ENCODE measurements at places on chromosomes 2 and 18. TPM values are rescaled to one million over a fixed set of nuclear protein-coding genes. Genes with fewer than 3 reads are reported as not detected.

DNA sequence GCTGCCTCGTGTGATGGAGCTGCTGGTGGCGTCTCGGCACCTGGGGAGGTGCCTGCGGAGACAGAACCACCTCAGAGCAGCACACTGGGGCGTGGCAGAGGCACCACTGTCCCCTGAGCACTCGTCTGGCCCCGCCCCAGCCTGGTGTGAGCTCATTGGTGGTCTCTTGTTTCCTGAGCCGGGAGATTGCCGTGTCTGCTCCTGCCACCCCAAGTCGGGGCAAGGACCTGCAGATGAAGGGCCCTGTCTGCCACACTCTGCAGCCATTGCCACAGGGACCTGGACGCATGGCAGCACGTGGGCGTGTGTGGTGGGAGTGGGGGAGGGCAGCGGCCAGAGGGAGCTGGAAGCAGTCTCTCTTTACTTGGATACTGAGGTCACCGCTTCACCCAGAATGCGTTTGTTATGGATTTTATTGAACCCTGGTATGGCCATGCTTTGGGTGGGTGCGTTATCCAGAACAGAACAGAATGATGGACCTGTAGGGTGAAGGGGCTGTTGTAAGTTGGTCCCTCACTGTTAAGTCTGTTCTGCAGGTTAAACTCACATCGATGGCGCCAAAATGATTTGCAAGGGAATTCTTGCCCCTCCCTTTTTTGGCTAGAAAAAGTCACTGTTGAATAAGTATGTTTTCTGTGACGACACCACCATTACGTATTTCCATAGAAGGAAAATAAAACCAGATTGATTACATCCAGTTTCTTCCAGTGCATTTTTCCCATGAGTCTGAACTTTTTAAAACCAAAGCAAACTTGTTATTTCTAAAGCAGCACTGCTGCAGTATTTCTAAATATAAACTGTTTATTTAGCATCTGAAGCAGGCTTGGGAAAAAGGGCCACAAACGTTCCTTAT is 92.0 kb downstream of the USP40 start:
- peaks cover 7% of the 10 kb centered on the region for H3K36me3 ChIP-seq
- H3K27ac ChIP-seq = no peak overlapping the region
- peaks cover 1% of the 10 kb centered on the region for H3K27me3 ChIP-seq
- H3K4me1 ChIP-seq = no peaks in the 10 kb centered on the region
- H3K4me3 ChIP-seq = no peak overlapping the region

GRCh38 chr2:46634905-46635304 is 155.5 kb downstream of the TMEM247 start:
- no peaks in the 10 kb centered on the region for H3K4me1 ChIP-seq
- H3K27me3 ChIP-seq = no peaks in the 10 kb centered on the region
- no peak overlapping the region for H3K4me3 ChIP-seq
- DNase-seq = no peak
- no peak overlapping the region for H3K27ac ChIP-seq

- H3K27ac ChIP-seq = no peak overlapping the region
- no peak for DNase-seq
- H3K4me1 ChIP-seq = no peaks in the 10 kb centered on the region
- H3K27me3 ChIP-seq = peaks cover 6% of the 10 kb centered on the region
- H3K36me3 ChIP-seq = peaks cover 42% of the 10 kb centered on the region
These were observed 17.5 kb upstream of the CEP192 start for GRCh38 chr18:12973562-12974213.

DNA sequence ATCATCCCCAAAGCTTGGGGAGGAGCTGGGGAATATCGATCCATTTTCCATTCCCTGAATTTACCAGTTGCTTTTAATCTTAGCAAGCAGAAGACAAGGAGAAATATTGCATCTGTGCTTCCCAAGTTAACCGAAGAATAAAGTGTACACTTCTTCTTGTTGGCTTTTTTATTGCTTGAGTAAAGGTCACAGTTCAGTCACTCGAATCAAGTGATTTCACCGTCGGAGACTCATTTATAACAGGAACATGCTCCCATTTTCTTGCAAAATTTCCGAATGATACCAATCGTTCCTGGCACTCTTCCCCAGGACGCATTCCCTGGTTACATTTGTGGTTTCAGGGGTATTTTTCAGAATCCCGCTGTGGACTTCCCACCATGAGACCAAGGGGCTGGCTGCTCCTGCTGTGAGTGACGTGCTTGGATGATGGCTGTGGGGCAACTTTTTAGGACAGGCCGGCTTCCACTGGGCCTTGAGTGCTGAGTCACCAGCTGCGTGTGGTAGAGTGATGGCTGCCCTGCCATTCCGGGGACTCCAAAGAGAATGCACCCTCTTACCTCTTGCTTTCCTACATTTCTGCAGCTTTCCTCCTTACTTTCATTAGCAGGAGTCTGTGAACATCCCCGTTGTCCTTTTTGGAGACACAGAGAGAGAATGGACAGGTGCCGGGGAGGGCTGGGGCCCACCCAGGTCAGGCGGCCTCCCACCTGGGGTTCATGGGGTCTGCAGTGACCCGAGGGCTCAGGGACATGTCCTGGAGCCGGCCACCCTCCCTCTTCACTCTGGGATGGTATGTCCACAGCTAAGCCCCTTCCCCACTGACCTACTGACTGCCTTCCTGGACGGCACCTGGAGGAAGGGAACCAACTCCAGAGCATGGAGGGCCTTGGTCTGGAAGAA is 60.7 kb upstream of the HDAC4 start:
- no peak for DNase-seq
- no peaks in the 10 kb centered on the region for H3K4me1 ChIP-seq
- H3K36me3 ChIP-seq = no peaks in the 10 kb centered on the region
- no peak overlapping the region for H3K4me3 ChIP-seq
- peaks cover 7% of the 10 kb centered on the region for H3K27me3 ChIP-seq

- H3K27me3 ChIP-seq = peaks cover 9% of the 10 kb centered on the region
- H3K27ac ChIP-seq = no peak overlapping the region
- no peaks in the 10 kb centered on the region for H3K36me3 ChIP-seq
- no peak for DNase-seq
- no peak overlapping the region for H3K4me3 ChIP-seq
- H3K4me1 ChIP-seq = peaks cover 12% of the 10 kb centered on the region
These were observed 150.7 kb upstream of the HAAO start for GRCh38 chr2:42942990-42943493.

GRCh38 chr18:62715759-62716615 is 646 bp downstream of the PHLPP1 start:
- H3K27ac ChIP-seq = no peak overlapping the region

- peak; percentile 33 for DNase-seq
- H3K4me1 ChIP-seq = peaks cover 51% of the 10 kb centered on the region
These were observed 676 bp downstream of the SH3BP4 start for GRCh38 chr2:234952270-234953115.

DNA sequence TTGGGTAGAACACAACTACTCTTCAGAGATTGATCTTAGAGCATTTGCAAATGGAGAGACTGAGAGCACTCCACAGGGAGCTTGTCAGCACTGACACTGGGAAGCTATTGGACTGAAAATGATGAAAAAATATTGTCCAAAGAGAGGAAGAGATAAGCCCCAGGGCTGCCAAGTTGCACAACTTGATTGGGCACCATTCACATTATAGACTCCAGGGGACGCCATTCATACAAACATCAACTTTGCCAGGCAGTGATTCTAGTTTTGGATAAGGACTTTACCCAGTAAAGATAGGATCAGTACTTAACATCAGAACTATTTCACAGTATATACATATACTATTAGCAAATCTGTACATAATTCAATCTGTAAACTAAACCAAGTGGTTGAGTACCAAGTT is 79.6 kb upstream of the MYCN start:
- no peaks in the 10 kb centered on the region for H3K27me3 ChIP-seq
- no peak overlapping the region for H3K4me3 ChIP-seq
- no peaks in the 10 kb centered on the region for H3K4me1 ChIP-seq
- H3K36me3 ChIP-seq = no peaks in the 10 kb centered on the region
- H3K27ac ChIP-seq = no peak overlapping the region
- DNase-seq = no peak

GRCh38 chr2:81260320-81260719 is 955.8 kb upstream of the LRRTM1 start:
- H3K36me3 ChIP-seq = no peaks in the 10 kb centered on the region
- no peak overlapping the region for H3K27ac ChIP-seq
- H3K27me3 ChIP-seq = no peaks in the 10 kb centered on the region
- no peaks in the 10 kb centered on the region for H3K4me1 ChIP-seq
- H3K4me3 ChIP-seq = no peak overlapping the region
- DNase-seq = no peak

GRCh38 chr2:150788426-150789140 is 301.1 kb upstream of the RND3 start:
- H3K36me3 ChIP-seq = no peaks in the 10 kb centered on the region
- no peaks in the 10 kb centered on the region for H3K27me3 ChIP-seq
- no peaks in the 10 kb centered on the region for H3K4me1 ChIP-seq
- no peak for DNase-seq

DNA sequence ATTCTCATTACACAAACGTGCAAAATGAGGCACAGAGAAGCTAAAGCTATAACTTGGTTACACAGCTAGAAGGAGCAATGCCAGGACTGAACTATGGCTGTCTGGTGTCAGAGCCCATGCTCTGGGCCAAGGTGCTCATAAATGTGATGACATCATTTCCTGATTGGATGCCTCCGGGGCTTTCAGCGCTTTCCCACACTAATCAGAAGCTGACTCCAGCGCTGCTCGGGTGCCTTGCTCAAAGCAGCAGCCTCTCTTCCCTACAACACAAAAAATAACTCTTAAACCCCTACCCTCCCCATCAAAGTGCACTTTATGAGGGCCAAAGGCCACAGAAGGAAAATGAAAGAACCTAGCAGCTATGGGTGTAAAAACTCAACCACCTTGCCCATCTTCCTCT is 90.7 kb downstream of the STK39 start:
- H3K27me3 ChIP-seq = no peaks in the 10 kb centered on the region
- H3K36me3 ChIP-seq = no peaks in the 10 kb centered on the region
- no peaks in the 10 kb centered on the region for H3K4me1 ChIP-seq
- no peak overlapping the region for H3K27ac ChIP-seq
- no peak overlapping the region for H3K4me3 ChIP-seq
- no peak for DNase-seq

DNA sequence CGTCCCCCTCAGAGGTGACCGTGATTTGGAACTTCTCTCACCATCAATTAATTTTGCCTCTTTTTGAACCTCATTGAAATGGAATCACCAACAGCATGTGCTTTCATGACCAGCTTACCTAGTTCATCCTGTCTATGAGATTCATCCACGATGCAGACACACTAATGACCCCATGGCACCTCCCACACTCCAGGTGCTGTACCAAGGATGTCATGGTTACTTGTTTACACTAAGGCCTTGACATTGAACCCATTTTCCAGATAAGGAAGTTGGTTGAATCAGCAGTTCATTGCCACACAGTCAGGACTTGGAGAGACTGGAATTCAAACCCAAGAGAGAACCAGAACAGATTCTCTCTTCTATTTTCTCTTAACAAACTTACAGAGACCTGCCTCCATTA is 139.0 kb downstream of the ZFP36L2 start:
- peaks cover 13% of the 10 kb centered on the region for H3K27me3 ChIP-seq
- no peak overlapping the region for H3K4me3 ChIP-seq
- peaks cover 41% of the 10 kb centered on the region for H3K4me1 ChIP-seq
- H3K36me3 ChIP-seq = peaks cover 4% of the 10 kb centered on the region

DNA sequence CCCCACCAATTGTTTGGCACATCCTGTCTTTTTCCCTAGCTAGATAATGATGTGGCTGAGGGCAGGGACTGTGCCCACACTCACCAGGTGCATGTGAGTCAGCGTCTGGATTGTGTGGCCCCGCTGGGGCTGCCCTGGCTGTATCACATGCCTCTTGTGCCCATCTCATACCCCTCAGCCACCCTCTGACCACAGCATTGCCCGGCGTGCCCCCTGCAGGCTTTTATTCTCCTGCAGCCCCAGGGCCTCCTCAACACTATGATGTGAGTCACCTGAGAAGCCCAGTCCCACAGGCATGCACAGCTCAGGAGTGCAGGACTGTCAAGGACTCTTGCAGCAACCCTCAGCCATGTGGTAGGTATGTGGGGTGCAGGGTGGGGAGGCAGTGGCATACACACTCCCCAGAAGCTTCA is 14.8 kb upstream of the STEAP3 start:
- no peak overlapping the region for H3K4me3 ChIP-seq
- H3K4me1 ChIP-seq = peaks cover 15% of the 10 kb centered on the region
- H3K27me3 ChIP-seq = peaks cover 4% of the 10 kb centered on the region

DNA sequence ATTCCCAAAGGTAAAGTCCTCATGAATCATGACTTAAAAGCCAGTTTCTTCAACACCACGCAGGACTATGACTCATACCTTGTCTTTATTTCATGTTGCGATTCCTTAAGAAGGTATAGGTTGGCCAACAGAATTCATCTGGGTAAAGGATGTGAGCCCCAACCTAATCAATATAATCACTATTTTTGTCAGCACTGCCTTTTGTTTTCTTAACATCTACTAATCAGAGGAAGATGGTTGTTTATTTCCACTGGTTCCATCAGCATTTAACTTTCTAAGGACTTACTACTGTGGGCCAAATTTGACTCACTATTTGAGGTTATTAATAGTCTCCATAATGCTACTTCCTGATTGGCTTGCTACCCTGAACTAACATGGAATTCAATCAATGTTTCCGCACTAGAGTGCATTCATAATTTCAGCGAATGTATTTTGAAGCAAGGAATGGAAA is 78.6 kb downstream of the SCG2 start:
- H3K27me3 ChIP-seq = no peaks in the 10 kb centered on the region
- H3K4me1 ChIP-seq = no peaks in the 10 kb centered on the region
- no peak overlapping the region for H3K27ac ChIP-seq
- DNase-seq = no peak
- H3K4me3 ChIP-seq = no peak overlapping the region

DNA sequence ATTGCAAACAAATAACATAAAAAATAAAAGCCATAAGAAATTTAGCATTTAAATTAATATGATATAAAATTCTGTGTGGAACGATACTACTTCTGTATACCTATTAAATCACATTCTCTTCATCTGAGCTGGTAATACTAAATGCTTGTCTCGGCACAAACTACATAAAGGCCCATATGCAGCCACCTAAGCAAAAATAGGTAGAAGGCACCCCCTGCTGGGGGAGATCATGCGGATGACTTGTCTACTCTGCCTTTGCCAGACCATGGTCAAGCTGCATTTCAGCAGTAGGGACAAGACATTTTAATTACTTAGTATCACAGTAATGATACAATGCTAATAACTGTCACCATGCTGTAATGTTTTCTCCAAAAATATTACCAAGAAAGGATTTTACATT is 108.0 kb downstream of the CDH19 start:
- no peaks in the 10 kb centered on the region for H3K4me1 ChIP-seq
- no peak overlapping the region for H3K27ac ChIP-seq
- peak; percentile 85 for DNase-seq
- no peak overlapping the region for H3K4me3 ChIP-seq

DNA sequence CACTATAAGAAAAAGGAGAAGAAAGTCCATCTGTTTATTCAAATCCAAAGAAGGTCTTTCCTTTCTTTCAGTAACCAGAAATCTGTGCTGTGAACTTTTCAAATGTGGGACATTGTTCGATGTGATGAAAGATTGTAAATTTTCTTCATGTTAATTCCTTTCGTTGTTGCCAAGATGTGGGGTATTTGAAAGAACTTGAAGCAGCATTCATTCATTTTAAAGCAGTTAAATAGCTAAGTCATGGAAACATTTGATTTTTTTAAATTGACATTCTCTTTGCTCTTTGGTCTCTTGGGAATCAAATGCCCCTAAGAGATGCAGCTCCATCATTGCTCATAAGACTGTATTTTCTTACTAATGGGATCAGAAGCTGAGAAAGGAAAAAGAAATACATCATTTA is 93.7 kb upstream of the EHBP1 start:
- no peak for DNase-seq
- no peaks in the 10 kb centered on the region for H3K4me1 ChIP-seq
- no peak overlapping the region for H3K27ac ChIP-seq
- no peaks in the 10 kb centered on the region for H3K27me3 ChIP-seq
- H3K4me3 ChIP-seq = no peak overlapping the region

The SH2D6 gene
- total RNA-seq = 0.33 TPM

The FSHR gene
- not detected for total RNA-seq

The NOSTRIN gene
- not detected for total RNA-seq

The CTNNA2 gene
- total RNA-seq = 4.7 TPM

The MYOM1 gene
- 0.49 TPM for total RNA-seq

The FHL2 gene
- total RNA-seq = 18.5 TPM

The DGKD gene
- total RNA-seq = 15.3 TPM

The IL37 gene
- not detected for total RNA-seq

The FIGLA gene
- not detected for total RNA-seq

All from endothelial cell (in vitro differentiated cells).